ENCODE measurements at places on chromosomes 1 and 21.

- no peak for DNase-seq
These were observed 466 bp downstream of the PEX10 start for GRCh38 chr1:2411801-2412394.

DNA sequence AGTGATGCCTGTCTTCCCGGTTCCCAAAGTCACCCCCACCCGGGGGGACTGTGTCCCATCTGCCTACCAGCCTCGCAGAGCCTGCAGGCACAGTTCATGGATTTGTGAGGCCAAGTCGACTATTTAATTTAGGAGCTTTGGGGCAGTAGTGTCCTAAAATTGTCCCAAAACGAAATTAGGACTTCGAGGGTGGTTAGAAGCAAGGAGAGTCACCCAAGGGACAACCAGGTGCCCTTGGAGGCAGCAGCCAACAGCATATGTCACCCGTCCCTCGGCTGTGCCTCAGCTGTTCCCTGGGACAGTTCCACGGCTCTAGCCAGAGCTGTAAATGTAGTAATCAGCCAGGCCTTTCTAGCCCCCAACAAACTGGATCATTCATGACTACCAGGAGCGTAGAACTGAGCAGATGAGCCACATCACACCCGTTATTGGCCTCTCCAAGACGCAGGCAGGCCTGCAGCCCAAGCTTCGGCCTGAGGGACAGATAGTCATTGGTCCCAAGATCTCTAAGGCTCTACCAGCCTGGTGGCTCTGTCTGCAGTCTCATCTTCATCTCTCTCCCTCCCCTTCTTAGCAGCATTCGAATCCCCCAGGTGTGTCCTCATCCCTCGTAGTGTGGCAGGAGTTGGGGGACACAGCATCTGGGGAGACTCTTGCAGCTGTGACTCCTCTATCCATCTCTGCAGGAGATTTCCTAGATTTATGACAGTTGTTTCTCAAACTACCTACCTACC is 2.9 kb downstream of the PAX7 start:
- no peak for DNase-seq

DNA sequence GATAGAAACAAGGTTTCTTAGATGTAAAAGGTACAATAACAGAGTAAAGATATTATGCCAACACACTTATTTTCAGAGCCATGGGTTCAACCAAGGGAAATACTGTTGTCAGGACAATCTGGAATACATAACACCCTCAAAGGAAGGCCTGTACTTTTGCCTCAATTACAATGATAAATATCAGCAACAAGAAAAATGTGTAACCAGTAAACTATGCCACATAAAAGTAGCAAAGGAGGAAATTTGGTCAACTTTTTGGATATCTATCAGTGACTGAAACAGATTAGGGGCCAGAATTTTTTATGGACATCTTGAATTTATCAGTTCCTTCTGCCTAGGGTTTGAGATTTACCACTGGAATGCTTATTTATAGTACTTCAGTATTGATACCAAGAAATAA is 24.6 kb upstream of the RAP1GAP start:
- no peak for DNase-seq

GRCh38 chr1:151837197-151837596 is 2.4 kb downstream of the C2CD4D start:
- DNase-seq = no peak

GRCh38 chr1:50936321-50936720 is 23.7 kb downstream of the FAF1 start:
- no peak for DNase-seq

All from T-helper 2 cell (primary cell).